AG20443 (cell line): ENCODE measurements at places on chromosomes 4 and X.

- DNase-seq = no peak
Measured at GRCh38 chr4:24245491-24245820, 338.9 kb downstream of the DHX15 start.

DNA sequence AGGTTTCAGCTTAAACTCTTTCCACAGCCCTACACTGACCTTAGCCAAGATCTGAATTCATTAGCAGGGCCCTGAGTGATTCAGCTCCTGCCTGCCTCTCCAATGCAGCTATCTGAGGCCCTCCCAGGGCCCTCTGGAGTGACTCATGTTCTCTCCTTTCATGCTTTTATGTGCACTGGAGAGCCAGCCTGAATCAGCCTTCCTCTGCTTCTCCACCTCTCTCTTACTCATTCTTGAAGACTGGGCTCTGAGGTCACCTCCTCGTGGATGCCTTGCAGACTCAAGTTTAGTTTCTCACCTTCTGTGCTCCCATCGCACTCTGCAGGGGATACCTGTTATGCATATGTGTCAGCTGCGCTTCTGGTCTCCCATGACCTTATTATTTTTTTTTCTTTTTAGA is 3.1 kb upstream of the OCIAD2 start:
- DNase-seq = peak; percentile 93

DNA sequence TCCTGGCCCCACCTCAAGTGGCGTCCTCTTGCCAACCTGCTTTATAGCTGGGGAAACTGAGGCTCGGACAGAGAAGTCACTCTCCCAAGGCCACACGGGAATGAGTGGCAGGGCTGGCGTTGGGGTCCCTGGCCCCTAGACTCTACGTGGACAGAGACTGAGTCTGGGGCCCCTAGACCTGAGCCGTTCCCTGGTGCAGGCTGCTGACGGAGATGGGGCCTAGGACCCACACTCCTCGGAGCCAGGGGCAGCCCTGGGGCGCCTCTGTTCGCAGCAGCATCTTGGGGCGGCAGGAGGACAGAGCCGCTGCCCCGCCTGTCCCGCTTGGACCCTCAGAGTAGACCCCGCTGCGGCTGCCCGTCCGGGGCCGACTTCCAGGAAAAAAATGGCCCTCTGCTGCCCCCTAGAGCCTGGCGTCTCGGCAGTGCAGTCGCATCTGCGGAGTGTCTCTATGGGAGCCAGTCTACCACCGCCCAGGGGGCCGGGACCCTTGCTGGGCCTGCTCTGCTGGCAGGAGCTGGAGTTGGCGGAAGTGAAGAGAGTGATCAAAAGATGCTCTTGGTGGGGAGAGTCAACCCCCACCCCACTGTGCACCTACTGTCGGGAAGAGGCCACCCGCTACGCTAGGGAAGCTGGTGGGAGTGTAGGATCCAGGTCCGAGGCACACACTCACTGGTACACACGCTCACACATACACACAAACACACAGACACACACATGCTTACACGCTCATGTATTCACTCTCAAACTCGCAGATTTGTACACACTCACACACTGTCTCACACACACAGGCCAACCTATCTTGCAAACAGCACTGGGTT is 220.1 kb downstream of the AFAP1 start:
- peak; percentile 92 for DNase-seq

DNA sequence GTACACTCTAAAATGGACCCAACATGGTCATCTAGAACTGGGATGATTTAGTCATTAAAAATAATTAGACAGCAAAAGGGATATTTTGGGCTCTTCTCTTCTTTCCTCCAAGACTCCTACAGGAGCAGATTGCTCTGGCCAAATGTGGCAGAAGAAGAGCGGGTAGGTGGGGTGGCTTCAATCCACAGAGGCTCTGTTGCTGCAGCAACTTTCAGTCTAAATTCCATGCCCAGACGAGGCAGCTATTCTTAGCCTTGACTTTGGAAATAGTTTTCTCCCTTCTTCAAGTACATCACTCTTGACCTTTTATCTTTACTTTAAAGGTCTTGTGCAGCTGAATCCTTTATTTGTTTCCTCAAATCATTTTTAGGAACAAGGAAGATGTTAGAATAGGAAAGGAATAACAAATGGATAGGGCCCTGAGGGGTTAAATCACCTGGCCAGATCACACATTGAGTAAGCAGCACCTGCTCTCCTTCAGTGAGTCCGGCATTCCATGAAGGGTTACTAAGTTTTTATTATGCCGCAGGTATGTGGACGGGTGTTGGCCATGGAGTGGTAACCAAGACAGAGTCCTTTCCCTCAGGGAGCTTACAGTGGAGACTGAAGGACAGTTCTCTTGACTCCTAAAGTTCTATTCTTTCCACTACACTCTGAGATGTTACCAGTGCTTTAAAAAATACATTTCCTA is 19.3 kb upstream of the SORBS2 start:
- DNase-seq = no peak

DNA sequence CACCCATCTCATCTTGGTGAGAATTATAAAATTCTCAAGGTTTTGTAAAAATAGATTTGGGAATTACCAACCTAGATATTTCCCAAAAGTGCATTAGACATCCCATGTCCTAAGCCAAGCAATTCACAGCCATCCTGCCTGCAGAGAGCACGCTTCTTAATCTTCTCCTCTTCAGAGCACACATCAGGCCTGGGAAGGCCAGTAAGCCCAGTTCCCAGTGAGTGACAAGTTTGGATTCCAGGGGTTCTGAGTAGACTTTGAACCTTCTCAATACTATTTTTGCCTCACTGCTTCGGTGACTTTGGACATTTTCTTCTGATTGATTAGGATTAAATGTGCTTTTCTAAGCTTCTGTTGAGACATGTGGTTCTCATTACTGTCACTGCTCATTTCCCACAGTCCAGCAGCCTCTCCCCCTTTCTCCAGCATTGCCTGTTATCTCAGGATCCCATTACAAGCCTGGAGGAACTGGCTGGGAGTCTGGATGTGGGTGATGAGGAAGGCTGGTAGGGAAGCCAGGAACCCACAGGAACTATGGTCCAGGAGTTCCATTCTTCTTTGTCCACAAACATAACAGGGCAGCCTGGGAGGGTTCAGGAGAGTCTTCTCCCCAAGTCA is 56.4 kb upstream of the TMEM150C start:
- peak; percentile 55 for DNase-seq

DNA sequence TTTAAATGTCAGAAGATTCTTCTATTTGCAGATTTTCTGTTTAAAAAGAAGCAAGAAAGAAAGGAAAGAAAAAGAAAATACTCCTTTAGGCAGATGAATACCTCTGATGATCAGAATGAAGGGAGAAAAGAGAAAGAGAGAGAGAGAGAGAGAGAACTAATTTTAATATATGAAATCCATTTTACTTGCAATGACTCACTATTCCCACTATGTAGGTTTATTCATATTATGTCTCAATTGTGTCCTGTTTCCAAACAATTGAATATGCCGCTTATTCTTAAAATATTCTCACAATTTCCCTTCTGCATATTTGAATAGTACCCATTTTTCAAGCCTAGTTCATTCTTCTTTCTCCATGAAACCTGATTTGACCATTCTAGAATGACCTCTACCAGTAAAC is 11.7 kb downstream of the MEPE start:
- no peak for DNase-seq

- no peak for DNase-seq
Measured at GRCh38 chr4:95232358-95233156, 316.2 kb downstream of the UNC5C start.

DNA sequence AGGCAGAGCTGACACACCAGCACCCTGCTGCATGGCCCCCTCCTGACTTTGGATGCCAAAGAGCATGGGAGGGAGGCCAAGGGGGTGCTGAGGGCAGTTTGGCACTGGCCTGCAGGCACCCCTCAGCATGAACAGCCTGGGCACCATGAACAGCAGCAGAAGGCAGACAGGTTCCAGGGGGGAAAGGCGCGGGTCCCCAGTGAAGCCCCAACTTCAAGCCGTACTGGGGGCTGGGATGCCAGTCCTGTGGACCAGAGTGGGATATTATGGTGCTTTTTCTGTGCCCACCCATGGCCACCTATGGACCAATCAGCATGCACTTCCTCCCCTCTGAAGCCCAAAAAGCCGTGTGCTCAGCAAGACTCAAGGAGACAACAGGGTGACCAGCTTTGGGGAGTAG is 389.9 kb downstream of the TEX13C start:
- DNase-seq = no peak

- peak; percentile 21 for DNase-seq
Measured at GRCh38 chrX:24282381-24283126, 31.3 kb downstream of the SUPT20HL2 start.

- no peak for DNase-seq
Measured at GRCh38 chr4:20019310-20020015, 232.2 kb upstream of the SLIT2 start.

GRCh38 chr4:6497796-6498195 is 25.4 kb upstream of the PPP2R2C start:
- no peak for DNase-seq

DNA sequence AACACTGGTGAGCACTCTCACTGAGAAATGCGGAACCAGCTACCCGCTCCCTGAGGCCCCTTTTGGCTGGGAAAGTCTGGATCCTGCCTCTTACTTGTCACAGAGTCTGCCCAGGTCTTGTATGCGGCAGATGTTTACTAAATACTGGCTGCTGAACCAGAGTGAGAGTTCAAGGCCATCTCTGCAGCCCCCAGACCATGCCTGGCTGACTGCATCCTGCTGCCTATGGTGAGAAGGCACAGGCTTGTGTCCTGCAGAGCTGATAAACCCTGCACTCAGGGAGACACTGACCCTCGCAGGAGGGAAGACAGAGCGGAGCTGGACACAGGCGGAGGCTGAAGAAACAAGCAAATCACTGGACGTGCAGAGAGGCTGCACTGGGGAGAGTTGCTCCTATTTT is 46.5 kb downstream of the JAKMIP1 start:
- no peak for DNase-seq

DNA sequence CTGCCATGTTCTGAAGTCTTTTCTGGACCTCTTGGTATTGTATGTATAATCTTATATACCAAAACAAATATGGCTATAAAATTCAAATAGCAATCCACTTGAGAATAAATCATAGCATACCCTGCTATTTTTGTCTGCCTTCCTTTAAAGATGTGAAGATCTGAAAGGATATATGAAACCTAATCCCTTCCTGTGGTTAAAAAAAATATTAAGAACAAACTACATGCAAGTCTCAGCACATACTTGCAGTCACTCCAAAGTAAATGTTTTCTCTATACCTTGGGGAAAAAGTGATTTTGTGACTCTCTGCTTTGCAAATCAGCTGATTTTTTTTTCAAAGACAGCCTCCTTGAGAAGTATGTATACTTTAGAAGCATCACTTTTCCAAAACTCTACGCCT is 322.9 kb downstream of the ANKRD50 start:
- DNase-seq = no peak

DNA sequence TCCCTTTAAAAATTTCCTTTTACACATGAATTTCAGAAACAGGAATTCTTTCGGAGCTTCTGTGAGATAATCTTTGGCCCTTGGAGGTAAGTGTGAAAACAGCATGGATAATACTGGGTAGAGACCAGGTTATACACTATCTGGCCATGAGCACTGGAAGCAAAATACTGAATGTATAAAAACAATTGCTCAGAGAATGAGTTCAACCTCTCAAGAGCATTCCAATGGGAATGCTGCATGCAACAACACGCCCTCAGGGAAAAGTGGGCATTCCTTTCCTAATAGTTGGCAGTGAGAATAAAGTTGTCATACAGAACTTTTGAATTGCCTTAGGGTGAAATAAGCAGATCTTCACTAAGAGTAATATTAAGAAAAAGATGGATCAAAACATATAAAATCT is 574.8 kb upstream of the DIPK2B start:
- DNase-seq = peak; percentile 37

DNA sequence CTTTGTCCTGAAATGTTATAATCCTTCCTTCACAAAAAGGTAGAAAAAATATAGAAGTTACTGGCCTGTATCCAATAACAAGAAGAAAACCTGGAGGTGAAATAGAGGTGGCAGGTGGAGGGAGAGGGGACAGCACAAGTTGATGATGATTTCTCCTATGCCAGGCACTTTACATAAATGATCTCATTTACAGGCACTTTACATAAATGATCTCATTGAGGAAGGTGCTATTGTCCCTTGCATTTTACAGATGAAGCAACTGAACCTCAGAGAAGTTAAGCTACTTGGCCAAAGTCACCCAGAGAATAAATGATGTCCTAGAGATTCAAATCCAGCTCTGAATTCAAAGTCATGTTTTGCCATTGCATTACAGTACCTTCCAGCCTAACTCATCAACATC is 7.1 kb upstream of the OPHN1 start:
- no peak for DNase-seq

GRCh38 chr4:56410247-56411062 is 23.2 kb upstream of the AASDH start:
- peak; percentile 87 for DNase-seq

DNA sequence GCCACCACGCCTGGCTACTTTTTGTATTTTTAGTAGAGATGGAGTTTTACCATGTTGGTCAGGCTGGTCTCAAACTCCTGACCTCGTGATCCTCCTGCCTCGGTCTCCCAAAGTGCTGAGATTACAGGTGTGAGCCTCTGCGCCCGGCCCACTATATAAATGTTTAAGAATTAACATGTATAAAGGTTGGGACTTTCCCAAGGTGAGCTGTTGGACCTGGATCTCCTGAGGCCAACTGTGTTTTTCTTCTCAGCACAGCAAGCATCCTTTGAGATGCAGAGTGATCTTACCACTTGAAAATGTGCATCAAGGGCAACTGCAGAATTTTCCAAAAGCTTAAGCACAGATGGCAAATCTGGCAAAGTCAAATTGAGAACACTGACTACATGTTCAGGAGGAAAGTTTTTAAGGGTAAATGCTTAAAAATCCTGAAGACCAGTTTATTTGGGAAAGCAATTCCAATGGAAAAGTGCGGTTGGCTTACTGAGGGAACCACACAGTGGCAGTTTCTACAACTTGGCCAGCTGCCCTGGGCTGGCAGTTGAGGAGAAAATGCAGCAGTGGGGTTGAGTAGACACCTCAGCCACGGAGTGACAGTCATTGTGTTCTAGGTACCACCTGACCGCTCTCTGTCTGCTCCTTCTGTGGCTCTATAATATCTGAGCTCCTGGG is 168.9 kb downstream of the CBR4 start:
- peak; percentile 11 for DNase-seq

GRCh38 chrX:45851434-45851991 is 650.8 kb upstream of the DIPK2B start:
- peak; percentile 44 for DNase-seq

GRCh38 chr4:147789596-147789995 is 57.7 kb downstream of the ARHGAP10 start:
- DNase-seq = peak; percentile 23

GRCh38 chrX:78123190-78123589 is 16.3 kb downstream of the TAF9B start:
- no peak for DNase-seq

DNA sequence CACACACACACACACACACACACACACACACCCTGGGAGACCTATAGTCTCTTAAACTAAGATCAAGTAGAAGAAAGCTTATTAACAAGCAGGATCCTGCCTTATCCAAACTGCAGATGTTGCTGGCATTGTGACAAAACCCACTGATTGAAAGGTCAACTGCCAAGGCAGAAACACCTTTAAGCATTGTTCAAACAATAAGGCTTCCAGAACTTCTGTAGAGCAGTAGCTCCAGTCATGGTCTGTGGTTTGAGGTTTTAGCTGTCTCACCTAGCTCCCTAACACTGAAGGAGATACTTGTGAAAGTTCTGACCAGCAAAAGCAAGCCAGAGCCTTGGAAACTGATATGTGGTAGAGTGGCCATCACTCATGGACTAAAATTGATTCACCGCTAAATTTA is 59.8 kb downstream of the PTCHD1 start:
- DNase-seq = no peak

- DNase-seq = no peak
Measured at GRCh38 chr4:34723605-34724004, 1520.7 kb downstream of the ARAP2 start.
